ENCODE measurements at places on chromosomes 3 and 15.
A peak's percentile ranks its signal among the peaks of the same experiment; 100 is the strongest.

GRCh38 chr3:182737825-182738224 lies 55.5 kb upstream of the ATP11B start:
- DNase-seq = no peak

DNA sequence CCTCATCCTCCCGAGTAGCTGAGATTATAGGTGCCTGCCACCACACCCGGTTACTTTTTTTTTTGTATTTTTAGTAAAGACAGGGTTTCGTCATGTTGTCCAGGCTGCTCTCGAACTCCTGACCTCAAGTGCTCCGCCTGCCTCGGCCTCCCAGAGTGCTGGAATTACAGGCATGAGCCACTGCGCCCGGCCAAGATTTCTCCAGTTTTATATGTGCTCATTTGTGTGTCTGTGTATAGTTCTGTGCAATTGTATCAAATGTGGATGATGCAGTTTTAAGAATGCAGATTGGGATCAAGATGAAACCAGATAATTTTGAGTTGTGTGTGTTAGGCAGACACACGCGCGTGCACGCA lies 68.3 kb downstream of the SLCO3A1 start:
- no peak for DNase-seq

DNA sequence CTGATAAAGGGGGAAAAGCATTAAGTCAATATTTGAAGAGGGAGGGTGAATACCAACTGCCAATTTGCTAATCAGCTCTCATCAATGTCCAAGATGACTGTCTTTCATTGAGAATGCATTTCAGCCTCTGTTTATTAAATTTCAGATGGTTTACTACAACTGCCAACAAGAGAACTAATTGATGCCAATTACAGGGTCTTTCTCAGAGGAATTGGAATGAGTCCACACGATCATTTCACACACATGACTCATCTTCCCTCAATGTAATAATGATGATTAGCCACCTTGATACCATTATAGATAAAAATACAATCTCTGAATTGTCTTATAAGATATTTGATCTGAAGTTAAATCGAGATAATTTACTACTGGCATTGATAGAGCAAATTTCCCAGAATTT lies 1274.4 kb downstream of the ROBO2 start:
- DNase-seq = no peak

GRCh38 chr3:75272691-75273090 lies 391.4 kb upstream of the FRG2C start:
- DNase-seq = no peak

- DNase-seq = no peak
These were observed 23.6 kb upstream of the BCL2A1 start for GRCh38 chr15:79994615-79995014.

- DNase-seq = peak; percentile 62
These were observed 241.6 kb upstream of the CNTN6 start for GRCh38 chr3:851098-851790.

DNA sequence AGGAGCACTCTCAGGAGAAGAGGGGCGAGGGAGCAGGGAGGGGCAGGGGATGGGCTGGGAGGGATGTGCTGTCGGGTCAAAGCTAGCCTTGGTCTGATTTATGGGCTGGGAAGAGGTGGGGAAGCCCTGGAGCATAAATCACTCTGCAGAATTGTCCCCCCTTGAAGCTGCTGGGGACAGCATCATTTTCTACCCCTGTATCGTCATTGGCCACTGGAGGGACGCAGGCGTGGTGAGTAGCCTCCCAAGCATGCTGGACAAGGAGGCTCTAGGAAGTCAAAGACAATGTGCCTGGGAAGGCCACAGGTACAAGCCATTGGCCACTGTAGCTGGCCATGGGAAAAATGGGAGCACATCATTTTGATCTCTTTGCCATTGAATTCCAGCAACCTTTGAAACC lies 175.5 kb upstream of the CTDSPL start:
- no peak for DNase-seq

DNA sequence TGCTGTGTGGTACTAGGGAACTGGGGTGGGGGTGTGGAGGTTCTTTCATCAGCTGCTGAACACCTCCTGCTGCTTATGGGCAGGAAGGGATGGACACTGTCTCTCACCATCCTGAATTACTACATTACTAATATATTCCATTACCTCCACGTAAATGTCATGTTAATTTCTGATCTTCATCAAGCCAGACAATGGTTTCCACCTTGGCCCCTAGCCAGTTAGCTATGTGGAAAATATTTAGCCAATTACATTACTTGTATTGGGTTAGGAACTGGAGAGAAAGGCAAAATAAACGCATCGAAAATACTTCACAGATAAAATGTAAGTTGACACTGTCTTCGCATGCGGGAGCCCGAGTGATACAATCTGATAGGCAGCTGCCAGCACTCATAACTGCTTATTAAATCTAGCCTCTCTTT lies 95.1 kb downstream of the FOXP1 start:
- DNase-seq = no peak

GRCh38 chr3:166100730-166101129 lies 263.5 kb upstream of the BCHE start:
- no peak for DNase-seq

GRCh38 chr3:39108200-39108710 lies 775 bp downstream of the TTC21A start:
- peak; percentile 6 for DNase-seq

DNA sequence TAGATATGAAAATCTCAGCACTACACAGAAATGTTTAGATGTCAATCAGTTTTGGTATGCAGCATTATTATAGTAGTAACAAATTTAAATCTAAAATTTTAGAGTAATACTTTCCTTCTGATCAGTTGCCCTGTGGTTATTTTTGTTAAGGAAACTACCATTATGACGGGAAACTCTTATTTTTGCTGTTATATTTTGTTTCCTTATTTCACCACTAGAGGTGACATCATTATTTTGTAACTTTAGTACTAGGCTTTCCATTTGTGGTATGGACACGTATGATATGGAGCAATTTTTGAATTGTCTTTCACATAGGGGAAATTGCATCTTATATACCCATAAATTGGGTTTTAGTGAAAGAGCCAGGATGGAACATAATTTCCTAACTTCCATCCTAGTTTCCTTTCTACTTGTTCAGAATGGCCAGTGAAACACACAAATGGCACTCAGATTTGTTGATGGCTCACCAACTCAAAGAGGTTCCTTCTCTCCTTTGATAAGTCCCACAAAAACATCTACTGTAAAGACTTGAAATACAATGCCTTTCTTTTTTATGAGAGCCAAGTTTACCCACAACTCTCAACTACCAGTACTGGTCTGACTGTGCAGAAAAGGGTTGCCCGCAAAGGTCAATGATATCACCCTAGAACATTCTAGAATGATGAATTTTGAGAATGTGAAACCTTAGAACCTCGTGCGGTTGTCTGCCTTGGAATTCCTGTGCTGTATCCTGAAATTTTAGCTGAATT lies 19.4 kb upstream of the PPP4R2 start:
- no peak for DNase-seq

DNA sequence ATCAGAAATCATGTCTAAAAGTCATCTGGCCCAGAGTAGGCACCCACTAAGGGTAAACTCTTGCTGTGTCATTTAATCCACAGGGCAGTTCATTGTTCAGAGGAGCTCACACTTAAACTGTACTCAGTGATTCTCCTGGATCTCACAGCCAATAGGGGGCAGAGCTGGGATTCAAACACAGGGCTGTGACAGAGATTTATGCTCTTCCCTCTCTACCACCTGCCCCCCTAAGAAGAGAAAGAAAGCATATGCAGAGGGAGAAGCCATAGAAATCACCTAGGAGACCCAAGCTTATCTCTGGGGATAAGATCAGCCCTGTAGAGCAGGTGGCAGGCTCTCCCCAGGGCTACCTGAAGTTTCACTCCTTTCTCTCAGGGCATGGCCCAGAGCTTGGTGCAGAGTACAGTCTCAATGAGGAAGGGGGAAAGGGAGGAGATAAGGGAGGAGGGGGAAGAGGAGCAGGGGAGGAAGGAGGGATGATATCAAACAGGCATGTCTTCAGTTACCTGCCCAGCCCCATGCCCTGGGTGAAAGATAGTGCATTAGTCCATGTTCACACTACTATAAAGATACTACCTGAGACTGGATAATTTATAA lies 51.8 kb upstream of the ADPGK start:
- DNase-seq = no peak

GRCh38 chr15:60444289-60444912 lies 34.5 kb downstream of the ICE2 start:
- DNase-seq = no peak

DNA sequence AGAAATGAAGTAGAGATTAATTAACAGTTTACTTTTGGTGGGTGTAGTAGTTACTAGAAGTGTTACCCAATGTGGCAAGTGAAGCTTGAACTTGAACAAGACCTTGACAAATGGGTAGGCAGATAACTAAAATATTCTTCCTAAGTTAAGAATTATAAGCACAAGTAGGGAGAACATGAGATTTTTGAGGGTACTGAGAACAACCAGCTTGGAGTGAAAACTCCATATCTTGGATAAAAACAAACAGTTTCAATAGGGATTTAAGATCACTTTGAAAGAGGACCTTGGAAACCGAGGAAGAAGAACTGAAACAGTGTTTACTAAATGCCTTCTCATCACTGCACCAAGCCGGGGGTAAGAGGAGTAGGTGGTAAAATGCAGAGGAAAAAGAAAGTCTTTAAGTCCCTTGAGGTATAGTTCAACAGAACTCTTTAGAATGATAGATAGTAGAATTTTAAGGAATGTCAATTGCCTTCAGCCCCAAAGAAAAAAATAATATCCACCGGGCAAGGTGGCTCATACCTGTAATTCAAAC lies 496.7 kb downstream of the NAALADL2 start:
- DNase-seq = no peak

GRCh38 chr3:29642393-29643033 lies 361.6 kb downstream of the RBMS3 start:
- DNase-seq = no peak

- DNase-seq = no peak
These were observed 20.2 kb downstream of the SIN3A start for GRCh38 chr15:75431270-75431669.

GRCh38 chr15:58330741-58331559 lies 100.8 kb upstream of the LIPC start:
- no peak for DNase-seq

GRCh38 chr3:32391643-32392535 lies at the start of gene CMTM7:
Gene CMTM7 (plus strand): TSS chr3:32391853. CDS start chr3:32391907, 54 bp downstream.
- DNase-seq = peak; percentile 77

GRCh38 chr3:188580659-188581058 lies 426.7 kb downstream of the LPP start:
- no peak for DNase-seq

GRCh38 chr3:153400641-153401040 lies 238.6 kb downstream of the RAP2B start:
- DNase-seq = no peak

Data from ureter (tissue), 1 donor.